ENCODE measurements at places on chromosomes 4 and X.

DNA sequence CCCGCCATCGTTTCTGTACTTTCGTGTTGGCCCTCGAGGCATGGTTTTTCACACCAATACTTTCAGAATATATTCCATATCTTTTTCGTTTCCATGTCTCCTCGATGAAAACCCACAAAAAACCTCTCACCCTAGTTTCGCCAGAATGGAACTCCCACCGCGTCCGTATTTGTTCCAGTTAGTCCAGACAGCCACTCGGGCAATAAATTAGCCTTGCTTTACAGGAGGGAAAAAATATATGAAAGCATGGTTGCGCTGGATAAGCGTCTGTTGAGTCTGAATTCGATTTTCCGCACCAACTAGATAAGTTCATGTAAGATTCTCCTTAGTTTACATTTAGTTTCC, 550 bp upstream of the CHM start:
- DNase-seq, result no peak

GRCh38 chrX:68892651-68893050, 63.8 kb downstream of the EFNB1 start:
- DNase-seq, result no peak

DNA sequence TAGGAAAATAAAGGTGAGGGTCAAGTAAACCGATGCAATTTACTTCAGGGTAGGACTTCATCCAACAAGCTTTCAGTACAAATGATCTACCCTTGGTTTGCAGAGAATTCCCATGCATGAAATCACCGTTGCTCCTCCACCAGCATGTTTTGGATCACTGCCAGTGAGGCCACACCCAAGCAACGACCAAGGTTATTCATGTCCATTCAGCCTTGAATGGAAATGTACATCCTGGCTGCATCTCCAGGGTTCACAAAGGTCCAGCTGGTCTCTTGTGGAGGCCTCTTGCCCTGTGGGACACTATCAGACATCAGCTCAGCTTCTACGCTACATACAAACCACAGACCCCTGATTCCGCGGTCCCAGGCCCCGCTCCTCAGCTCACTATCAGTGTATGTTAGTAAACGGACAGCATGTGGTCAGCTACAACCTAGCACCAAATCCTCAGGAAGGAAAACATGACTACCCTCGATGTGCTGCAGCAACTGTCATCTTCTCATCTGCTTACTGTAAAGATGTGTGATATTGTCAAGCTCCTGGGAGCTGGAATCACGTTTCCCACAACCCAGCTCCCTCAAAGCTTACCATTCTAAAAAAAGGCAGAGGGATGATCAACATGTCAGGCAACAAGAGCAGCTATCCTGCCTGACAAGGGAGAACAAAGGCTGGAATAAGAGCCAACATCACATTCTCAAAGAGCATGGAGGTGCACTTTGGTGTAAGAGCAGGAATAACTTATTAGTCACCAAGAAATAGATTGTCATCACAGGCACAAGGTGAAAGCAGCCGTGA, 4.9 kb downstream of the LYAR start:
- DNase-seq, result peak; percentile 35

- DNase-seq, result no peak
Observed at GRCh38 chrX:11998944-11999343, 139.3 kb upstream of the FRMPD4 start.
